NCI-H446 (cell line): ENCODE measurements at places on chromosomes 1 and 21.

- peak; percentile 53 for DNase-seq
Observed at GRCh38 chr1:64744492-64745180, at the start of gene RAVER2. TSS of gene RAVER2 (plus strand) at chr1:64745075. CDS start at chr1:64745173, 98 bp downstream.

- no peak for DNase-seq
Observed at GRCh38 chr1:227999056-227999930, 7.5 kb upstream of the WNT3A start.

- no peak for DNase-seq
Observed at GRCh38 chr1:201945863-201946223, 505 bp downstream of the LMOD1 start.

GRCh38 chr1:34359411-34359810, 182.7 kb downstream of the C1orf94 start:
- DNase-seq = no peak

GRCh38 chr1:232593717-232594502, 36.0 kb downstream of the SIPA1L2 start:
- DNase-seq = no peak

DNA sequence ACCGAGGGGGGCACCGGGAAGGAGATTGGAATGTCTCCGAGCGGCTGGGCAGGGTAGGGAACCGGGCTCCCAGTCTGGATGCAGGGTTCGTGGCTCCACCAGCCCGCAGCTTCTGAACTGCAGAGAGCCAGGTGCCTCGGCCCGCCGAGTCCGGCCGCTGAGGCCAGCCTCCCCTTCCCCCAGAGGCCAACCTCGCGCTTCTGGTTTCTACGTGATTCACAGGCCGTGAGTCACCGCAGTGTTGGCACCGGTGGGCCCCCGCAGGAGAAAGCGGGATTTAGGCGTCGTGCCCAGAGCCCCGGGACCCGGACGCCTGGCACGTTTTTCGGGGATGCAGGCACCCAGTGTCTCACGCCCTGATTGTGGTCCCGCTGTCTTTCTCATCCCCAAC, 458 bp downstream of the CRABP2 start:
- DNase-seq = peak; percentile 25

DNA sequence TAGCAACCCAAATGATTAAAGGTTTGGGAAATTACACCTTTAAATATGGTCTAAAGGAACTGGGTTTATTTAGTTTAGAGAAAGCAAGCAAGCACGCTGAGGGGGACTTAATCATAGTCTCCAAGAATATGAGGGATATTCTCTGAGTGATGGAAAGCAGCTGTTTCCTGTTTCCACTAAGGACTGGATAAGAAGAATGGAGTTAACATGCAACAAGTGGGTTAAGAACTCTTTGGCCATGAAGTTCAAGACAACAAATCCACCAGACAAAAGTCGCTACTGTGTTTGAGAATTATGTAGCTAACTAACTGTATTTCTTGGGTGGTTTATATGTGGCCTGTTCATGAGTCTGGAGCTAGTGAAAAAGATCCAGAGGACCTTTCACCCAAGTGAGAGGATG, 85.7 kb downstream of the TGFB2 start:
- no peak for DNase-seq

DNA sequence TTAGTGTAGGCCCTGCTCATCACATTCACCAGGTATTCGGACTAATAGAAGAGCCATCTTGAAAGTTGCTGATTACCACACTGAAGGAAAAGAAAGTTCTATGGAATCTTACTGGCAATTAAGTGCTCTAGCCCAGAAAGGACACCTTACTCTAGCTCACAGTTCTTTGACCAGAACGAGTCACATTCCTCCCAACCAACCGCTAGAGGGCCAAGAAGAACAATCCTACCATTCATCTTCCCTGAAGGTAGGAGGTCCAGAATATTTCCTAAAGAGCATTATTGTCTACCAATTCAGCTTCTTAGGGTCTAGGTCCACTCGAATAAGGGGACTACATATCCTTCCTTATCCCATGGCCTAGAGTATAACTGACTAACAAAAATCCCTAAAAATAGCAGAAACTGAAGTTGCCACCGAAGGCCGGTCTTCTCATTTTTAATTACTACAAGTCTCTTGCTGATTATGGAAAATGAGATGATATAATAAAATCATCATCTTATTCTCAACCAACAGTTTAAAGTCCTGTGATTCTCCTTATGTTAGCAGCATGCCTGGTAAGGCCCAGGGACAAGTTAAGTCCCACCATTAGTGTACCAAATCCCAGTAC, 2.7 kb upstream of the FMO1 start:
- peak; percentile 40 for DNase-seq

- DNase-seq = no peak
Observed at GRCh38 chr1:225709101-225709500, 56.2 kb upstream of the ENAH start.

DNA sequence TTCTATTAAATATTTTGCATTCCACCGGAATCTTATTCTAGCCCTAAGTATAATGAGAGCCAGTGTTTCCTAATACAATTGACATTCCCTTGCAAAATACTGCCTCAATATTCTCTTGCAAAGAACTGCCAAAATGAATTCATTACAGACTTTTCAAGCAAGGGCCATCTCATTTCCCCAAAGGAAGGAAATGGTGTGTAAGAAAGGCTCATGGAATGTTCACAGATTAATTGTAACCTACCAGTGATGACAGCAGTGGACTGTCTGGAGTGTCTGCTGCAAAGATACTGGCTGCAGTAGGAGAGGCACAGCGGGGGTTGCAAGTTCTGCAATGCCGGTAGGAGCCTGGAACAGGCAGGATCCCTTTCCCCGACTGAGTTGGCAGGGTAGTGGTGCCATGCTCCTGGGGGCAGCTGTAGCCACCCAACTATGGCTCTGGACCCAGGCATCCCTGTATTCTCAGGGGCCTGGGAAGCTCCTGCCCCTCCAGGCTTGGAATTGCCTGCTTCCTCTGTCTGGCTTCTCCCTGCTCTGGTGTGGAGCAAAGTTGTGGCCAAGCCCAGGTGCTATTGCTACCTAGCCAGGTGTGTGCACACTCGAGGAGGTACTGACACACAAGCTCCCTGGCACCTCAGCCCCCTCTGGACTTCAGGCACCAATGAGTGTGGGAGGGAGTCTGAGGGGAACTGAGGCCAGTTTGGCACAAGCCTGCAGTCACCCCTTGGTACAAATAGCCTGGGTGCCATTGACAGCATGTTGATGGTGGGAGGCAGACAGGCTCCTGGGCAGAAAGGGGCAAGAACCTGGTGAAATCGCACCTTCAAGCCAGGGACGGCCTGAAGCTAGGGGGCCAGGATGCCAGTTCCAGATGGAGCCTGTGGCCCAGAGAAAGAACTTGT, 1371.0 kb downstream of the KCNT2 start:
- DNase-seq = no peak
